ENCODE measurements at places on chromosomes 11 and 22.

- peak; percentile 41 for DNase-seq
Measured at GRCh38 chr11:69293819-69294505, at the start of gene MYEOV. Gene MYEOV, plus strand, starts transcription at chr11:69294155. Its CDS starts 1,200 bp downstream, at chr11:69295355.

- DNase-seq: no peak
Measured at GRCh38 chr11:35914816-35915215, 29.0 kb upstream of the LDLRAD3 start.

DNA sequence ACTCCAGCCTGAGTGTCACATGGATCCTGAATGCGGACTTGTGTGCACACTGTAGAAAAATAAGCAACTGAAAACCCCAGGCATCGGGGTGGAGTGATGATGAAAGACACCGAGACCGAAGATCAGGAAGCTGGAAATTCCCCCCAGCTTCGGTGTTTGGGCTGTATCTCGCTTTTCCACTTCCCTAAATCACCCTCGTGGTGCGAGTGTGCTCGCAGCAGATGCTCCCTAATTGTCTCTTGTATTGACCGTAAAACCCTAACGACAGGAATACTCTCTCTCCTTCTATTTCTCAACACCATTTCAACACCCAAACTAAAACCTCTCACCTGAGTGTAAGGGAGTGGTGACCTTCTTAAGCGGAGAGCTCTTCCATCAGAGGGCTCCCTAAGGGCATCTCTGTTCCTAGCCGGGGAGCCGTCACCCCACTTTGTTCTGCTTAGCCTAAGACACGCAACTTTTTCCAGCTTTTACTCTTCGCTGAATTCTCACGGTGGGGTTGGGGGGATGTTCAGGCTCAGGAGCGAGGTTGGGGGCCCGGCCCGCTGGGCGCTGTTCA, 635 bp upstream of the GRK3 start:
- DNase-seq: peak; percentile 18

DNA sequence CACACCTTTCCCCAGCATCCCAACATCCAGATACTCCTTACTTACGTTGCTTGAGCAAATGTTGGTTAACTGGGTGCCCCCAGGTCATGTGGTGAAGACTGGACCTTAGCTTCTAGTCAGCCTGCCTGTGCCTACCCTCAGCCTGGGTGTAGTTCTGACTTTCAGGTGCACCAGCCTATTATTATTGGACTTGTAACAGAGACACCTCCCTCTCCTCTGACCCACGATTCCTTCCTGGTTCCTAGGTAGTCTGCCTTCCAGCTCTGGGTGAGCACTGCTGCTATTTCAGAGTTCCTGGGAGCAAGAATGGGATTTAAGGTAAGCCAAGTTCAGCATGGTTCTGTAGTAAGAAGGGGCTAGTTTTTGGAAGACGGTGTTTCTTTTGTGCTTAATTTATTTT, 138.2 kb downstream of the DSCAML1 start:
- no peak for DNase-seq

DNA sequence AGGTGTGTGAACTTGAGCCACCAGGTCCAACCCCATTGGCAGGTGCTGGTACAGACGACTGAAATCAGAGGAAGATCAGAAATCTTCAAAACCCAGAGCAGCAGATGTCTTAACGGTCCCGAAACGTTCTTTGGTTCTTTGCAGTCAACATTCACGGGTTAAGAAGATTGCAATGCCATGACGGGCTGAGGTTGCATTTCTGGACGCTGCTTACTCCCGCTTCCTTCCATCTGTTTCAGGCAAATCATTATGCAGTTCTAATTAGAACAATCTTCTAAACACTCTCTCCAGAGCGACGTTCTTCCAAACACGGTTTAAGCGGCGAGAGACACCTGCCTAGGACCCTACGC, 492 bp upstream of the LUZP2 start:
- no peak for DNase-seq

- DNase-seq: no peak
Measured at GRCh38 chr11:59766542-59767224, 11.5 kb downstream of the STX3 start.

- DNase-seq: peak; percentile 81
Measured at GRCh38 chr22:38751422-38752346, 4.1 kb downstream of the SUN2 start.

GRCh38 chr11:73001615-73002014, 140.5 kb downstream of the FCHSD2 start:
- DNase-seq: no peak

Data from CD4-positive, alpha-beta T cell treated with Interleukin-1 beta for 1 hour (primary cell).